ENCODE measurements at places on chromosomes 6 and 20.

GRCh38 chr6:487956-488355 is 96.4 kb downstream of the IRF4 start:
- DNase-seq = no peak

- DNase-seq = no peak
Measured at GRCh38 chr6:108630050-108630714, 69.5 kb downstream of the FOXO3 start.

DNA sequence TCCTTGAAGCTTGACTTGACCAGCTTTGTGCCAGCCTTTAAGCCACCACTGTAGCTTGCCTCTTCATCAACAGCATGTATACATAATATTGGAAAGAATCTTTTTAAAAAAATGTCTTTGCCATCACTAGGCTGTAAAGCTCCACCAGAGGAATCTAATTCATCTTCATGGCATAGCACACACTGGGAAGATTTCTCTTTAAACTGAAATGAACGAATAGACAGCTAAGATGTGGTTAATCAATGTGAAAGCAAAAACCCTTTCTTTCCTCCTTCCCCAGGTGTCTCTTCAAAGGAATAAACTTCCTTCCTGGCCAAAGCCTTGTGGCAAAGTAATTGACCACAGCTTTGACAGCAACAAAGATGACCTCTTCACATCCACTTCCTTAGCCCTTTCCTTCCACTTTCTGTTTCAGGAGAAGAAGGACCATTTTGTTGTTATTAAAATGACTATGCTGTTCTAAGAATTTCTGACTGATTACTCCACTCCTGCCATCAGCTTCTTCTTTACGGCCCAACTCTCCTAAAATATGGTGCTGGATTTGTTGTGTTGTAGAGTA is 428.7 kb upstream of the SOX4 start:
- DNase-seq = no peak

DNA sequence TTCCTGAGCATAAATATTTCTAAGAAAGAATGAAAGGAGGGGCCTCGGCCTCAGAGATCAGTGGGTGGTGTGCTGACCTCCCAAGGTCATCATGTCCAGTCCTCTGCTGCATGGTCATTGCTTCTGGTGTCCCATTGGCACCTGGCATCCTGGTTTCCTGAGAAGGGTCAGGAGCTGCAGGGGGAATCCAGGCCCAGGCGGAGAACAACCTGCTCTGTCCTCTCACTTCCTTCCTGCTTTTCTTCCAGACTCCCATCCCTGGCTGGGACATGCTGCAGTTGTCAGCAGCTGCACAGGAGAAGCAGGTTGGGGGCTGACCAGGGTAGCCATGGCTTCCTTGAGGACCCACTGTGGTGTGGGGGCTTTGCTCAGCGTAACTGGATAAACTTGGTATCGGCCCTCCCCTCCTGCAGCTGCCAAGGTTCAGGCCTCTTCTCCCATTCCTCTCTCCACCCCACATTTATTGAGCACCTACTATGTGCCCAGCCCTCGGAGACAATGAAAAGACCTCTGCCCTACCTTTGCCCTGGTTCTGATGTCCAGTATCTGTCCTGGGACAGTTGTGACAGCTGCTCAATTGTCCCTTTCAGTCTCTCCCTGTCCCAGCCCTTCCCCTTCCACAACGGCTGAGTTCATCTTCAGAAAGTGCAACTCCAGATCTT is 155.2 kb downstream of the CEBPB start:
- no peak for DNase-seq

Data from activated CD8-positive, alpha-beta memory T cell treated with anti-CD3 and anti-CD28 coated beads, Interleukin-2, amount 50 U/mL, for 4 hours (primary cell).